Activated CD8-positive, alpha-beta memory T cell treated with anti-CD3 and anti-CD28 coated beads for 1 hour (primary cell): ENCODE measurements at places on chromosomes 6 and 20.

DNA sequence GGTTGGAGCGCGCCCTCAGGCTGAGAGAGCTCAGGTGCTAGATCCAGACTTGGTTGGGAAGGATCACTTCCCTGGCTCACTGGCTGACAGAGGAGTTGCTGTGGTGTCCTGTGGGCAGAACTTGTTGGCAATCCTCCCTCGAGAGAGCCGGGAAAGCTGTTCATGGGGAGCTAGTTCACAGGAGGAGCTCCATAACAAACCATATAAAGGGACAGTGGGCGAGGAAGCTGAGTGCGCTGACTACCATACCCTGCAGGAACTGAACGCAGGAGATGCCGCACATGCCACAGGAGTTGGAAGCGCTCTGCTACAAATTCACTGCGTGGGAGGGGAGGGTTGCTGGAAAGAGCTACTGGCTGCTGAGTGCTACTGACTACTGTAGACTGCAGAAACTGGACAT, 243.2 kb downstream of the OGFRL1 start:
- DNase-seq, result no peak

GRCh38 chr6:125267806-125268523, 33.8 kb downstream of the HDDC2 start:
- DNase-seq, result no peak

- no peak for DNase-seq
These were observed 19.0 kb upstream of the GSTA4 start for GRCh38 chr6:53014063-53014462.

- no peak for DNase-seq
These were observed 108.1 kb upstream of the DUSP22 start for GRCh38 chr6:184161-184700.

GRCh38 chr6:32181915-32182529, 2.0 kb downstream of the AGER start:
- DNase-seq, result no peak

DNA sequence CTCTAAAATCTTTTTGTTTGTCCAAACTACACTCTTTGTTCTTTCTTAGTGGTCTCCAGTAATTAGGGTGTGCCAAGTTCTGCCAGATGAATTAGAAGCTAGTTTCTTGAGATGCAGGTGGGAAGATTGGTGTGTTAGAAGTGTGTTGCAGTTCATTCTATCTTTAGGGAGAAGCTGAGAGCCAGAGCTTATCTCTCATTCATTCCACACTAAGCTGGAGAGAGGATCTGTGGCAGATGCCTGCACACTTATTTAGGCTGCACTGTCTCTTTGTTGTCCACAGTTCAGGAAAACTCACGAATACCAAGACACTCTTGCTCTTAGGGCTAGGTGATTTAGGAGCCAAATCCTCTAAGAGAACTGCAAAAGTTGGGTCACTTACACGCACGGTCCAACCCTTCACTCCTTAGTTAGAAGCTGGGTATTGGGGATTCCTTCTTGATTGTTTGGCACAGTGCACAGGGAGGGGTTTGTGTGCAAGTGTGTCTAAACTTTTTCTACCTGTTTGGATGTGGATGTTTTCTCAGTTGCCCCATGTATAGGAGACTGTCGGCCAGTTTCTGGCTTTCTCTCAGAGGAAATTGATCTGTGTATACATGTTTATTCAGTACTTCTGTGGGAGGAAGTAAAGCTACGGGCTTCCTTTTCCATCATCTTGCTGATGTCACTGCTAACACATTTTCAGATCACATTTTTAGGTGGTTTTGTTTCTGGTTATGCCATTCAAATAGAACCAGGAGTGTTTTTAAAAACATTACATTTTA, 49.5 kb downstream of the SMAP1 start:
- no peak for DNase-seq

GRCh38 chr6:129073691-129074395, 190.9 kb downstream of the LAMA2 start:
- no peak for DNase-seq

- no peak for DNase-seq
These were observed 625.5 kb downstream of the CDH26 start for GRCh38 chr20:60583741-60584140.

- no peak for DNase-seq
These were observed 170.5 kb downstream of the VEGFA start for GRCh38 chr6:43940393-43941087.

GRCh38 chr6:143000811-143001210, 55.8 kb upstream of the HIVEP2 start:
- no peak for DNase-seq

GRCh38 chr20:9487231-9487630, 27.2 kb upstream of the LAMP5 start:
- no peak for DNase-seq

DNA sequence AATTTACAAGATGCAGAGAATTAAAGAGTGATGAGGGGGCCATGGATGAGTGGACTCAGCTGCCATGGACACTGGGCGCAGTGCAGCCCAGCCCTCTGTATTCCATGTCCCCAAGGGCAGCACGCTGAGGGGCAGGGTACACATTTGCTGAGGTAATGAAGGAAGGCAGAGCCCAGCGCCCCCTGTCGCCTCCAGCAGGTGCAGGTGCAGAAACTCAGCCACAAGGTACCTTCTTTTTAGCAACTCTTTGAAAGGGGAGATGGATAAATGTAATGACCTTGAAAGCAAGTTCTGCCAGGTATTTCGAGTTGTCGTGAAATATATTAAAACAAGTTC, 7.1 kb downstream of the CD93 start:
- DNase-seq, result no peak

DNA sequence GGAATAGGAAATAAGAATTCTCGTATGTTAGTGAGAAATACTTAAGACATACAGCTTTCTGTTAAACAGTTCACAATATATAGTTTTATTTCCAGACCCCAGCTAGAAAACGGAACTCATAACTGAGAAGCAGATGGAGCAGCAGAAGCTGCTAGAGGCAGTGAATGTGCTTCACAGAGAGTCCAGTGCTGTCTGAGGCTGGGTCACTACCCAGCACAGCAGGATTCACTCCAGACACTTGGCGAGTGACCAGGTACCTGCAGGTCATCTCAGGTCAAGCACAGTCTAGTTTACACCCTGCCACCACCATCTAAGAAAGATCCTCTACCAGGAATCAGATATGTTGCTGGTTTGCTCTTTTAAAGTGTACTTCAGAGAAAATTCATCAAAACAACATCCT, 243.1 kb upstream of the RAB32 start:
- no peak for DNase-seq

- no peak for DNase-seq
These were observed 4.7 kb upstream of the TUBB2A start for GRCh38 chr6:3162067-3162497.

GRCh38 chr6:109229536-109229935, 134.2 kb downstream of the CEP57L1 start:
- no peak for DNase-seq

GRCh38 chr20:21712443-21713059, 7.1 kb downstream of the PAX1 start:
- DNase-seq, result no peak

DNA sequence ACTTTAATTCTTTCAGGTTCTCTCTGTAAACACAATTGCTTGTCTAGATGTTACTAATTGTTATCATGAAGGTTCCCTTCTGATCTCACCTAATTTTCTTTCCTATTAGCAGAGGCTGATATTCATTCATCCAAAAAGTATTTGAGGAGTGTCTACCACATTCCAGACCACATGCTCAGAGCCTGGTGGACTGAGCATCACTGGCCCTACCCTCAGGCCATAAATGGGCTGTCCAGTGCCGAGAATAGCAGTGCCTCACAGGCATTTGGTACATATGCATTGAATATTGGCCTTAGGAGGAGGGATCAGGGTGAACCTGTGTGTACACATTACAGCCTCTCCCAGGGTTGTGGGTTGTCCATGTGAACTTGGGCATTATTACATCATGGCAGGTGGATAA, 40.4 kb upstream of the PRELID3B start:
- DNase-seq, result no peak

- no peak for DNase-seq
These were observed 18.0 kb upstream of the DEFB129 start for GRCh38 chr20:208942-209566.

DNA sequence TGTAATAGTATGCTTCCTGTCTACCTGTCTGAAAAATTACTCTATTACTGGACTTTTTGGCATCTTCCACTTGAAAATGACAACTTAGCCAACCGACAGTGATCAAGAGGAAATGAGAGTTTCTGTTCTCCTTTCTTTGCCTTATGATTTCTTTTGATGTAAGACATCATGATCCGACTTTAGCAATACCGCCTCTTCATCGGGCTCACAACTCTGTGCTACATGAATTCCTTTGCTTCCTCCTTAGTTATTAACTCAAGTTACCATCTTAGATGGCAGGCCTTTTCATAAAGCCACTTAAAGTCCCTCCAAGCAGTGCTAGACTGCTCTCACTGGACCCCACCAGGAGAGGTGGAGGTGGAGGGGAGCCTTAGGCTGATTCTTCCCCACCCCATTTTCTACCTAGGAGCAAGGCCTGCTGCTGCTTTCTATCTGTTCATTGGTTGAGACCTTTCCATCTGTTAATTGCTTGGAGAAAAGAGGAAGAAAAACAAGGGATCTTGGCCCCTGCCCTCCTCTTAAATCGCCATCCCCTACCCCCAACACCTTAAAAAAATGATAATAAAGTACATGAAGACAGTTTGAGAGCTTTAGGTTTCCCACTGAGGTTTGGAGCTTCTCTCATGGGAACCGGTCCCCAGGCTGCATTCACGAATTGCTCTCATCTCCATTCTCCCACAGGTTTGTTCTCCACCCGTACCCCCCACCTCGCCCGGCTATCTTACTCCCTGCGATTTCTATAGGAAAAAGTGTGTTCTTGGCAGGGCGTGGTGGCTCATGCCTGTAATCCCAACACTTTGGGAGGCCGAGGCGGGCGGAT, 21.6 kb upstream of the MCM3 start:
- no peak for DNase-seq

DNA sequence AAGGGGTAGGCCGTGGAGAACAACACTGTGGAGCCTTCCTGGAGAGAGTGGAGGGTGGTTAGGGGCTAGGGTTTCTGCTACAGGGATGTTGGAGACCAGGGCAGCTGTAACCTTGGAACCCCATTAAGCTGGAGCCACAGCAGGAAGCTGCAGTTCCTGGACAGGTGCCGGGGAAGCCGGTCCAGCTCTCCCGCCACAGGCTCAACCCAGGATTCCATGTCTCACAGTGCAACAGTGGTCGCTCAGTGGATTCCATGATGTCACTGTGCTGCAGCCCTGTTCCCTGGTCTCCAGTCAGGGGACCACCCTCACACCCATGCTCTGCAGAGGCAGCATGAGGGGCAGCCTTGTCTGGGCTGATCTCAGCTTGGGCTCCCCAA, 264.6 kb upstream of the CDYL start:
- no peak for DNase-seq

DNA sequence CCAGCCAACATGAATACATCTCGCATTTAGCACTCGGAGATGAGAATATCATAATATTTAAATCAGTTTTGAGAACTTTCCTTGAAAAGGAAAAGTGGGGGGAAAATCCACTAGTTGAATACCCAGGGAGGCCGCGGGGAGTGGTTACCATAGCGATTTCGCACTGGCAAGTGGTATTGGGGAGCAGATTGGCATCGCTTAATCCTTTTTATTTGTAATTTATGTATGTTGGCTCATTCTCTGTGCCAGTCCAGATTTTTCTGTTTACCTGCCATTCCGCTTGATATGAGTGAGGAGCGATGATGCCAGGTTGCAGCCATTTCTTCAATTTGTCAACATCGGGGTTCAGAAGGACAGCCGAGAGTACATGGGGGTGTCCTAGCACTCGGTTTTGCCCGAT, 291.8 kb downstream of the ZNF217 start:
- DNase-seq, result no peak

DNA sequence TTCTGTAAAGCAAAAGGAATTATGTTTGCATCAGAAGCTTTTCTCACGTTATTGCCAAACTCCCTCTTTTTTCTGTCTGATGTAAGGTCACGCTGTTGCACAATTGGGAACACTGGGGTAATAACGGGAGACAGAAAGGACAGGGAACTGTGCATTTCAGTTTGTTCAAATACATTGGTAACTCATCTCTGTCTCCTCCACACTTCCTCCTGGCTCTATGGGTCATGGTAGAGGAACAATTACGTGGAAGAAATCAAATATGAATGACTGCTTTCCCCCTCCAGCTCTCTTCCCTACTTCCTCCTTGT, 132.2 kb upstream of the TNFAIP3 start:
- DNase-seq, result no peak

DNA sequence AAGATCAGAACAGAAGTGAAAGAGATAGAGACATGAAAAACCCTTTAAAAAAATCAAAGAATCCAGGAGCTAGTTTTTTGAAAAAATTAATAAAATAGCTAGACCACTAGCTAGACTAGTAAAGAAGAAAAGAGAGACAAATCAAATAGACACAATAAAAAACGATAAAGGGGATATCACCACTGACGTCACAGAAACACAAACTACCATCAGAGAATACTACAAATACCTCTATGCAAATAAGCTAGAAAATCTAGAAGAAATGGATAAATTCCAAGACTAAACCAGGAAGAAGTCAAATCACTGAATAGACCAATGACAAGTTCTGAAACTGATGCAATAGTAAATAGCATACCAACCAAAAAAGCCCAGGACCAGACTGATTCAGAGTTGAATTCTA, 29.6 kb upstream of the SENP6 start:
- DNase-seq, result no peak

DNA sequence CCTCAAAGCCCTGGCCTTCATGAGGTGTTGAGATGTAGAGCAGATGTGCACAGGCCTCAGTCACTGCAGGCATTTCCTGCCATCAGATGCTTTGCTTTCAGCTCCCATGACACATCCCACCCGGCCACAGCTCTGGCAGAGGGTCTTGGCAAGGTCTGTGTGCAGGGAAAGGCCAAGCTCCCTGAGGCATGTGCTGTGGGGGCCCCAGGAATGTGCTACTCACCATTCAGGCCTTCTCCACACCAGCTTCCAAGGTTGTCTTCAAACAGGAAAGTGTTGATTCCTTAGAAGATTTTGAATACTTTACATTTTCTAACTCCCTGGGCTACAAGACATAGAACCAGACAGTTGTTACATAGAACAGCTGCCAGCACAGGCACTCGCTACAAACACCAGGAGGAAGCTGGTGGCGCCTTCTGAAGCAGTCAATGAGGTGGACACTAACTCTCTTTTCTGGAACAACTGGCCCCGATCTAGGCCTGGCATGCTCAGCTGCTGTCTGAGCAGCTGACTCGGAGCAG, 27.8 kb downstream of the CASS4 start:
- no peak for DNase-seq

GRCh38 chr6:81802356-81802755, 49.9 kb upstream of the TENT5A start:
- no peak for DNase-seq

- DNase-seq, result no peak
These were observed 238.9 kb downstream of the TBC1D7 start for GRCh38 chr6:13089296-13089994.

DNA sequence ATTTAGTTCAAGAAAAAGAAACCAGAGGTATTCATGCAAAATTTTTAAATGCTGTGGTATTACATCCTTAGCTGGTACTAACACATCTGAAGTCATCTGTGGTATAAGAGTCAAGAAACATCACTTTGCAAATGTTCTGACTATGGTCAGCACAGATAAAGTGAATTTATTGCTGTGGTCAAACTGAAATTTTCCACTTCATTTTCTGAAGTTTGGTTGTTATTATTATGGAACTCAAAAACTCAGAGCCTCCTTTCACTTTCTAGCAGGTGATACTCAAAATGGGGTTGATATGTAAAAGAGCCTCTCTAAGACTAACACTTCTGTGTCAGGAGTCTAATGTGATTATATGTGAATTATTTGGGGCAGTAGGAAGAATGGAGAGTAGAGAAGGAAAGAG, 257.8 kb downstream of the RNGTT start:
- DNase-seq, result no peak
